ENCODE measurements at places on chromosomes 3 and 15.

- no peak for DNase-seq
These were observed 9.6 kb upstream of the ATP13A3 start for GRCh38 chr3:194496217-194496919.

GRCh38 chr3:39531066-39531465, 63.6 kb downstream of the MOBP start:
- no peak for DNase-seq

DNA sequence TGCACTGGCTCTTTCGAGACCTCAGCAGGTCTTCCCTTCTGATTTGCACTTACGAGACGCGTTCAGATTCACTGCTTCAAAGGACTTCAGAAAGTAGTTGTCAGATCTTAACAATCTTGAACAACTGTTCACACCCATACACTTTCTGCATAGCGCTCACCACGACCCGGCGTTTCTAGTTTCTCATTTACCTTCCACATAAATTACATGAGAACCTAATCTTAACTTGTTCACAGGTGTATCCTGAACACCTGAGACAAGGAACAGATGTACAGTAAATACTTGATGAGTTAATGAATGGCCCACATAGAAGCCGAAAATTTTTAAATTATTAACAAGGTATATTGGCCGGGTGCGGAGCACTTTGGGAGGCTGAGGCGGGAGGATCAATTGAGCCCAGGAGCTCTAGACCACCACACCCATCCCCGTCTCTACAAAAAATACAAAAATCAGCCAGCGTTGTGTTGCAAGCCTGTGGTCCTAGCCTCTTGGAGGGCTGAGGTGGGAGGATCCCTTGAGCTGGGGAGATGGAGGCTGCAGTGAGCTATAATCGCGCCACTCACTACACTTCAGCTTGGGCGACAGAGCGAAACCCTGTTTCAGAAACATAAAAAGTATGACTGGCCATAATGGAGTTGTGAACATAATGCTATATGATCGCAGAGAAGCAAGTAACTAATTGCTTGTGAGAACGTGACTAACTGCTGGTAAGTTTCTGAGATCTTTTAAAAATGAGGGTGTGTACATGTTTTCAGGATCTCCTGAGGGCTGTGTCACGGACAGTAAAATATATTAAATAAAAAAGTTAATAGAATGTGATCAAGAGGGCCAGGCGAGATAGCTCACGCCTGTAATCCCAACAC, 984 bp upstream of the SMARCC1 start:
- DNase-seq = peak; percentile 40

- DNase-seq = no peak
These were observed 69.8 kb downstream of the SSUH2 start for GRCh38 chr3:8574670-8575322.

DNA sequence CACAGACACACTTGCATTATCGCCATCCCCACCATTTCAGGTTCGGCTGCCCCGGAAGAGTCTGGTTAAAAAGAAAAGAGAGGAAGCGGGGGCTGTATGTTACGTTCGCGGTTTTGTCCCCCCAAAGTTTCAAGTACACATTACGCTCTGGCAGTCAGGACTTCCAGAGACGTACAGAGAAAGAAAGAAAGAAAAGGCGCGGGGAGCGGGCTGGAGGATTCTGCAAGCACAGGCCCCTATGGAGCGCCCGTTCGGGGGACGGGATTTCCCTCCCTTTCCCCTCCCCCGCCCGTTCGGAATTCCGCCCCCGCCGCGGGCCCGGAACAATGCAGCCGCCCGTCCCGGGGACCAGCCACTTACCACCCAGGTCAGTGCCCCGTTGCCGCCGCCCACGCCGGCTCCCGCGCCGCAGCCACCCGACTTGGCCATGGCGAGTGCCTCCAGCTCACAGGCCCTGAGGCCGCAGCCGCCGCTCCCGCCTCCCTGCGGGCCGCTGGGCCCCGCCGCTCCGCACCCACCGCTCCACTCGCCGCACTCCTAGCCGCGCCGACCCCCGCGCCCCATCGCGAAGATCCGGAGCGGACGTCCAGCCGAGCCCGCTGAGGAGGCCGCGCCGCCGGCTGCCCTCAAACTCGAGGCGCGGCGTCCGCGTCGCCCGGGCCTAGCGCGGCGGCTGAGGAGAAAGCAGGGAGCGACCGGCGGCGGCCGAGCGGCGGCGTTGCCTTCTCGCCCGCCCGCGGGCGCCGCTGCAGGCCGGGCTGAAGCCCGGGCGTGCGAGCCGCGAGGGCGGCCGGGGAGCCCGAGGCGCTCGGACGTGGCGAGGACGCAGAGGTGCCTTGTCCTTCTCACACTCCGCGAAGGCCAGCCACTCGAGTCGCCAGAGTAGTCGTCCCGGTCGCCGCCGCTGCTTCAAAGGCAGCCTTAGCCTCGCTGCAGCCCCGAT, 567 bp downstream of the TOP2B start:
- DNase-seq = peak; percentile 38

DNA sequence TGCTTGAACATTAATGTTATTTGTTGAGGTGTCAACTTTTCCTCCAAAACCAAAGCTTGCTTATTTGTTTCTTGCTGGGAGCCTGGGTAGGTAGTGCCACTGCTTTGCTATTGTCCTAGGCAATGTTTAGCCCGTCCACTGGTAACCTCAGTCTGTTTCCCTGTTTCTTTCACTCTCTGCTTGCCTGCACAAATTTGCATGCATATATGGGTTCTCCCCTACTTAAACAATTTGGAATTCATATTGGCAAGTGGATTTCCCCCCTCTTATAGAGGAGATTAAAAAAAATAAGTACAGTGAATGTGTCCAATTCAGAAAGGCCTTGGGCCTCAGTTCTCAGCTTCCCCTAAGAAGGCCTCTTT, 45.0 kb upstream of the BOC start:
- DNase-seq = no peak

- DNase-seq = peak; percentile 31
These were observed 27.3 kb downstream of the DUT start for GRCh38 chr15:48358229-48359152.

DNA sequence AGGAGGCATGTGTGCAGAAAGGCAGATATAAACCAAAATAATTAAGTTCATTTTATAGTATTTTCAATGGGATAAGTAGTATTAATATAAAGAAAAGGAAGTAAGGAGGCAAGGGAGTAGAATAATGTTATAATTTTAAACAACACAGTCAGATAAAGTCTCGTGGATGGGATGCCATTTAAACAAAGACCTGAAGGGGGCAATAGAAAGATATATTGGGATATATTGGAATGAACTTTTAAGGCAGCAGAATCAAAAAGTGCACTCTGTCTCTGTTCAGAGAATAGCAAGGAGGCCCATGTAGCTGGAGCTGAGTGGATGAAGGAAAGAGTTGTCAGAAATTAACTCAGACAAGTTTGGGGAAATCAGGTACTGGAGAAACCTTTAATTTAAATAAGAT, 158.7 kb downstream of the CGGBP1 start:
- DNase-seq = peak; percentile 16

GRCh38 chr15:52498706-52499105, 30.0 kb downstream of the MYO5A start:
- no peak for DNase-seq

GRCh38 chr3:191440532-191440931, 20.4 kb upstream of the PYDC2 start:
- no peak for DNase-seq

- DNase-seq = no peak
These were observed 15.9 kb downstream of the PARL start for GRCh38 chr3:183868796-183869195.

DNA sequence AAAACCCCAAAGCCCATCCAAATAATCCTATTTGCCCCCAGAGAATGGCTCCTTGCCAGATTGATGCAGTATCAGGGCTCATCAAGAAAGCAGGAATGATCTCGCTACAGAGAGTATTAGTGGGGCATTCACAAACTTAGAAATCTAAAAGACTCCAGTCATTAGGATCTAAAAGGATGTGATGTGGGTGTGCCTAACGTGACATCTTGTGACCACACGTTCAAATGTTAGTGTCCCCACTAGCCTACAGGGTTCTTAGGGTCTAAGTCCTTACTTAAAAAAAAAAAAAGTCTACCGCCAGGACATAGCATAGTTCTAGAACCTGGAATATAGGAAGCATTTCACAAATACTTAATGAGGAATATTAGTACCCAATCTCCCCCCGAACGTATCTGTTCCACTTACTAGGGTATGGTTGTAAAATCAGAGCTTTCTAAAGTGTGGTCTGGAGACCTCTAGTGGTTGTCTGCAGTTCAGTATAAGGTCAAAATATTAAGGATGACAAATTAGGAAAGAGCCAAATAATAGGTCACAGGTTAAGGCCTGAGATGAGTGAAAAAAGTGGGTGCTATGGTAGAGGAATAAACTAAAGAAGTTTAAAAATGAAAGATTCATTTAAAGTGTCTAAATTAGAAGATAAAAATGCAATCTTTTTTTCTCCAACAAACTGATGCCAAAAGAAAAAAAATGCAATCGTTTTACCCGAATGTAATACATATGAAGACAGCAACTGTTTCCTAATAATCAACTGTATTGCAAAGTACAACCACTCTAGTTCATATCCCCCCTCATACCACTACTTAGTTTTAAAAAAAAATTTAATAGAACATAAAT, 4.2 kb upstream of the CHRM5 start:
- peak; percentile 45 for DNase-seq

- DNase-seq = no peak
These were observed 68.6 kb downstream of the SLC6A6 start for GRCh38 chr3:14471016-14471415.

- DNase-seq = no peak
These were observed 4.2 kb downstream of the PTPN23 start for GRCh38 chr3:47385007-47385406.

- peak; percentile 26 for DNase-seq
These were observed 420 bp upstream of the TMIE start for GRCh38 chr3:46700772-46701171.

- no peak for DNase-seq
These were observed 57.9 kb upstream of the ST3GAL6 start for GRCh38 chr3:98705212-98705611.

DNA sequence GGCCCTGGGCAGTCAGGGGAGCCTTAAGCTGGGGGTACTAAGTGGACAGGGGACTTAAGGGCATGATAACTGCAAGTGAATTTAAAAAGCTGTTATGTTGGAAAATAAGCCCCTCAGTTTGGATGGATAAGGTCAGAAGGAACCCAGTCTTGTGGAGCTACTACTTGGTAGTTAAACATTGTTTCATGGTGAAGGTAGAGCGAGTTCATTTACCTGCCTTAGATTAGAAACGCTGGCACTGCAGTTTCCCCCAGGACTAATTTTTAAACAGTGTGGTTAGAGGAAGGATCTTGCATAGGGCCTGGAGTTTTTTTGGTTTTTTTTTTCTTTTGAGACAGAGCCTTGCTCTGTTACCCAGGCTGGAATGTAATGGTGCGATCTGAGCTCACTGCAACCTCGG, 31.2 kb downstream of the TRIM71 start:
- DNase-seq = no peak

GRCh38 chr3:10330319-10330718, 9.4 kb upstream of the SEC13 start:
- no peak for DNase-seq

- no peak for DNase-seq
These were observed 555.5 kb upstream of the CFAP20DC start for GRCh38 chr3:59605318-59605717.

- peak; percentile 24 for DNase-seq
These were observed 17.9 kb downstream of the ACSBG1 start for GRCh38 chr15:78216276-78217104.

DNA sequence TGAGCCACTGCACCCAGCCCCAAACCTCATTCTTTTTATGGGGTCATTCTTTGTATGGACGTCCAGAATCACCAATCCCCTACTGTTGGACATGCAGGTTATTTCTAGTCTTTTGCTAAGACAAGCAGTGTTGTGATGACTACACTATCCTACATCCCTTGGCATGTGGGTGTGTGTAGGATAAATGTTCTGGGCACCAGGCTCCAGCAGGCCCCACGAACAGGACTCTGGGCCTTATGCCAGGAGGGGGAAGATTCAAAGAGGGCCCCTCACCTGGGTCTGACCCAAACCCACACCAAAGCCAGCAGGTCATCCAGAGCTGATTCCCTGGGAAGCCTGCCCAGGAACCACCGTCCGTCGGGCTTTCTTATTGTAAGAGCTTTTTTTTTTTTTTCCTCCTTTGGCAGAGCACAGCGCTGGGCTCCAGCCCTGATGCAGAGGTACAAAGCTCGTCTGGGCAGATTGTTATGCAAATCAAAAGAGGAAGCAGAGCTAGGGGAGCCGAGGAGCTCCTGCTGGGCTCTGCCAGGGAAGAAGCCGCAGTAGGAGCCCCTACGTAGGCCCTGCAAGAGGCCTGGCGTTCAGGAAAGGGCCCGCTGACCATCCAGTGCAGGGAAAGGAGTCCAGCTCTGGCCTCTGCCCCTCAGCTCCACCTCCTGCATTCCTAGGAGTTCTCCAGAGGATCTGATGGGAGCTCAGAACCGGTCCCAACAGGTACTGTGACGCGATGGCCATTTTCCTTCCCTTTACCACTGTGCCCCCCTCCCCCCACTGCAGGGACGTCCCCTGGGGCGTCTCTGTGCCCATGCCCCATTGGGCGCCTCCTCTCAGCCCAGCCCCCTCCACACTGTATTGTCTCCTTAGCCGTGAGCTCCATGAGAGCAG, 29.0 kb upstream of the FURIN start:
- DNase-seq = no peak

- DNase-seq = peak; percentile 58
These were observed at the start of the genes ATXN7 and THOC7 for GRCh38 chr3:63863150-63864007. ATXN7 (plus strand) TSS chr3:63863867; CDS start chr3:63912599, 48,732 bp downstream. THOC7 (minus strand) TSS chr3:63863805; CDS start chr3:63863790, 15 bp downstream.

DNA sequence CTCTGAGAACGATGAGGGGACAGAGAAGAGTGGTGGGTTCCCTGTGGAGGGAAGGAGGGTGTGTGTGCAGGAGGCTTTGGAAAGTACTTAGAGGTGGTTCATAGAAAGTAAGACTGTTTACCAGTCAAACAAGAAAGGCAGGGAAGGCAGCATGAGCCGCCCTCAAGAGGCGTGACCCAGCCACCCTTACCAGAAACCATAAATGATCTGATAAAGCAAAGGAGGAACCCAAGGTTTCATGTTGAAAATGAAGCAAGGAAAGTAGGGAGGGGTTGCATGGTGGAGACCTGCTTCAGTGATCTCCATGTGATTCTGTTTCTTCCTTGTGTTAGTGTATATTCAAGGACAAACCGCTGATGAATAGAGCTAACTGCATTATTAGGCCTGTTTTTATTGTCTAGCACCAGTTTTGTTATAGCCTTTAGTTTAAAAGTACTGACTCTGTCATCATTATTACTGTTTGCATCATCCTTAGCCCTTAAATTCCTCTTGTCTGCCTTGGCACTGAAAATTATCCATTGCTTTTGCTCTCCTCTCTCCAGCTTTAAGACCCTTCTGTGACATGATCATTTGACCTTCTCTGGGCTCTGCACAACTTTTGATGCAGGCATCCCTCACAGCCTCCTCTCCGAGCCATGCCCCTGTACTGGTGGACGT, 96.1 kb downstream of the STAC start:
- no peak for DNase-seq

- DNase-seq = no peak
These were observed 11.8 kb downstream of the INSYN1 start for GRCh38 chr15:73741321-73741836.

GRCh38 chr3:12370758-12371157, 81.9 kb downstream of the PPARG start:
- DNase-seq = no peak
